ENCODE measurements at places on chromosomes 13 and 19.

GRCh38 chr19:8308891-8309291 is 733 bp upstream of the CD320 start:
- no peak for DNase-seq

DNA sequence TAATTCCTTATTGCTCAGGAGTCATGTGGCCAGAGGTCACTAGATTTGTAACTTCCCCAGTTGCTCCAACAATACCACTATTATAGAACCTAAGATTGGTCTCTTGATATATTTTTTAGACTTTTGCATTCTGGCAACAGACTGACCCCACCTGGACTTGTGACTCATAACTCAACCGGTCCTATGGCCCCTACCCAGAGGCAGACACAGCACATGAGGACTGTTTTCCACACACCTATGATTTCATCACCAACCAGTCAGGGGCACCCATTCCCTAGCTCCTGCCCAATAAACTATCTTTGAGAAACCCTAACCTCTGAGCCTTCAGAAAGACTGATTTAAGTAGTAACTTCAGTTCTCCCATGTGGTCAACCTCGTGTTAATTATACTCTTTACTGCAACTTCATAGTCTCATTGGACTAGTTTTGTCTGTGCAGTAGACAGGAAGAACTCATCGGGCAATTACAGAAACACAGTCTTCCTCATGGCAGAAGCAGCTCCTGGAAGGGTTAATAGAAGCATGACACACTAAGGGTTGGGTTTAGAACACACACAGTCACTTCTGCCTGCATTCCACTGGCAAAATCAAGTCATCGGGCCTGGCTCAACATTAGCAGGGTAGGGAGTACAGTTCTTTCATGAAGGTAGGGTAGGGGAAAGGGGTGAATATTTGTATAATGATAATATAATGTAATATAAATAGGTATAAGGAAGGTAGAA is 251.8 kb downstream of the UQCRFS1 start:
- DNase-seq, result no peak

GRCh38 chr13:26721251-26722121 is 39.1 kb downstream of the GPR12 start:
- peak; percentile 24 for DNase-seq

GRCh38 chr19:13727798-13728197 is 36.5 kb upstream of the MRI1 start:
- DNase-seq, result no peak

DNA sequence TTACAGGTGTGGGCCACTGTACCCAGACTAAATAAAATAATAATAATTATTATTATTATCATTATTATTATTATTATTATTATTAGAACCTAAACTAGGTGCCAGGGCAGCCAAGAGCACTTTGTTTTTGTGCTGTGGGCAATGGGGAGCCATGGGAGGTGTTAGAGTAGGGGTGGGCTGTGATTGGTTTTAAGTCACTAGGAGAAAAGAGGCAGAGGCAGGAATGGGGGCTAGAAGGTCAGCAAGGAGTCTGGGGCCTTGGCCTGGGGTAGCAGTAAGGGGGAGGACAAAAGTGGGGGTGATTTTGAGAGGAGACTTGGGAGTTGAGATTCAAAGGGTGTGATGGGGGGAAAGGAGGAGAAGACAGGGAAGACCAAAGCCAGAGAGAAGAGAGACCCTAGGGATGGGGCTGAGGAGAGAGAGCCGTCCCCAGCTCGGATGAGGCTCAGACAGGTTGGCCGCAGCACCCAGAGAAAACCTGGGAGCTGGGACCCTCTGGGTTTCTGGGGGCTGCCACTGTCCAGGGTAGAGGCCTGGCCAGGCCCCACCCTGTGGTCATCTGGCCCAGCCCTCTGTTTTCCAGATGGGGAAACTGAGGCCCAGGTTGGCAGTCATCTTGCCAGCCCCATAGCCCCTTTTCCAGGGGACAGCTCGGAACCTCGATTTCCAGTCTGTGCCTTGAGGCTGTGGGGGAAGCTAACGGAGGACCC is 17.8 kb upstream of the BTBD2 start:
- no peak for DNase-seq

GRCh38 chr19:13091400-13092157 is 11.1 kb downstream of the LYL1 start:
- no peak for DNase-seq

GRCh38 chr13:61040181-61040580 is 375.5 kb downstream of the PCDH20 start:
- DNase-seq, result no peak

- DNase-seq, result peak; percentile 54
These were observed at the start of gene CEACAM21 for GRCh38 chr19:41575998-41576397. Gene CEACAM21 (plus strand): TSS chr19:41576166. CDS start chr19:41576275, 109 bp downstream.
